ENCODE measurements at places on chromosomes 5 and 9. TPM values are rescaled to one million over a fixed set of nuclear protein-coding genes. Genes with fewer than 3 reads are reported as not detected.

Gene ADAMTS12
- 3.7 TPM for total RNA-seq

Gene PARP8
- total RNA-seq = 9.3 TPM

Gene MLANA
- total RNA-seq = not detected

GRCh38 chr5:177310757-177311391, 824 bp downstream of the MXD3 start:
- peak overlapping the region; percentile 48 for H3K4me3 ChIP-seq
- peak; percentile 62 for DNase-seq
- no peaks in the 10 kb centered on the region for H3K27me3 ChIP-seq
- no peak overlapping the region for H3K27ac ChIP-seq

DNA sequence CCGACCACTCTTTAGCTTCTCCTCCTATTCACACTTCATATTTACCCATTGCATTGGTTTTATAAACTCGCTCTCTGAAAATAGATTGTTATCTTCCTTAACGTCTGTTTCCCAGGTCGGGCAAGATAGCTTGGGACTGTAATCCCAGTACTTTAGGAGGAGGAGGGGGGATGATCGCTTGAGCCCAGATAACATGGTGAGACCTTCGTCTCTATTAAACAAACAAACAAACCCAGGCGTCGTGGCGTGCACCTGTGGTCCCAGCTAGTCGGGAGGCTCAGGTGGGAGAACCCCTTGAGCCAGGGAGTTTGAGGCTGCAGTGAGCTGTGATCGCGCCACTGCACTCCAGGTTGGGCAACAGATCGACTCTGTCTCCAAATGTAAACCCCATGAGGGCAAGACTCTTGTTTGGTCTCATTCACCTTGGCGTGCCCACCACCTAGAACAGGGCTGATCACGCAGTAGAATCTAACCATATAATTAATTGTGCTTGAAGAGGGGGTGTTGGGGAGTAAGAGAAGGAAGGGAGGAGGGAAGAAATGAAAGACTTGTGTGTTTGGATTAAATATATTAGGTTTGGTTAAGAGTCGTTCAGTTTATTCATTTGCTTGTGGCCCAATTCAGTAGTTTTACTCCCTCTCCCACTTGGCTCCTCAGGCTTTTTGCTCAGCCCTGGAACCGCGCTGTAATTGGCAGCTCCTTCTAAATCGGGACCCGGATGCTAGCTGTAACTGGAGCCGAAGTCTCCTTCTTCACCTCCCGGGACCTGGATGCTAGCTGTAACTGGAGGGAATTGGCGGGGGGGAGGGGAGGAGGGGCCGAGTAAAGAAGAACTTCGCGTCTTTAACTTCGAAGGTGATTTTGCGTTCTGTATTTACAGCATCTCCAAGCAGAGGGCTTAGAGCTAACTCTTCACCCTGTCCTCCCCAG, 24.9 kb downstream of the CDKN2A start:
- H3K36me3 ChIP-seq = no peaks in the 10 kb centered on the region
- no peak overlapping the region for H3K27ac ChIP-seq
- H3K27me3 ChIP-seq = peaks cover 100% of the 10 kb centered on the region
- H3K4me1 ChIP-seq = peaks cover 39% of the 10 kb centered on the region
- H3K4me3 ChIP-seq = no peak overlapping the region

GRCh38 chr9:138068601-138069035, 191.0 kb downstream of the CACNA1B start:
- DNase-seq = peak; percentile 57
- peaks cover 21% of the 10 kb centered on the region for H3K27me3 ChIP-seq
- no peak overlapping the region for H3K4me3 ChIP-seq
- no peaks in the 10 kb centered on the region for H3K4me1 ChIP-seq

DNA sequence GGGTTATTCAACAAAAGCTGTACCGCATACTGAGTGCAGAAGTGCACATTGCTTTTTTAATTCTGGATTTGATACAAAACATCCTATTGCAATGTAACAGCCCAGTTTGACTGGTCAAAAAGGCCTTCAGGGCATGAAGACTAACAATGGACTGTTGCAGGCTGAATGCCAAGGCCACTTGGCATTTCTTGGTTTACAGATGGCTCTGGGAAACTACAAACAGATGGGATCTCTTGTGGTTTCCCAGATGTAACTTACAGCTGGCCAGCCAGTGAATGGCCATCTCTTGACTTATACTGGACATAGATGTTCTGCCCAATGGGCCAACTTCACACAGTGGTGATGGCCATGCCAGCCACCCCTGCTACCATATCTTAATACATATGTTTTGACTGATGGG, 36.8 kb downstream of the UGT3A2 start:
- no peaks in the 10 kb centered on the region for H3K4me1 ChIP-seq
- no peaks in the 10 kb centered on the region for H3K27me3 ChIP-seq
- H3K27ac ChIP-seq = no peak overlapping the region

GRCh38 chr5:14076561-14076960, 66.6 kb upstream of the TRIO start:
- H3K4me3 ChIP-seq = no peak overlapping the region
- no peaks in the 10 kb centered on the region for H3K27me3 ChIP-seq
- DNase-seq = no peak
- H3K27ac ChIP-seq = no peak overlapping the region
- no peaks in the 10 kb centered on the region for H3K4me1 ChIP-seq
- no peaks in the 10 kb centered on the region for H3K36me3 ChIP-seq

DNA sequence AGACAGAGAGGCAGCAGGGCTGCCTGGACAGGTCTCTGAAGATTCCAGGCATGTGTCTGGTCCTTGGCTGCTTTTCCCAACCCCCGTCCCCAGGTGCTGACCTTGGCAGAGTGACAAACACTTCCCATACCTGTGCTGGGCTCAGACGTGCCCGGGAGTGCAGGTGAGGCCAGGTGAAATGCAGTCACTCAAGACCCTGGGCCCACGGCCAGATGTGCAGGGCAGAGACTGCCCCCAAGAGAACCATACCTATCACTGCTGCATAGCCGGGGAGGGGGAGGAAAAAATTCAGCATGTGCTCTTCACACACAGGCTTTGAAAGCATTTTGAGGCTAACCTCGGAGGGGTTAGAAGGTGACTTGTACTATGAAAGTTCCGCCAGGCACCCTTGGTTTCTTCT, 22.6 kb downstream of the CCNJL start:
- no peak for DNase-seq
- no peaks in the 10 kb centered on the region for H3K27me3 ChIP-seq
- H3K4me1 ChIP-seq = peaks cover 11% of the 10 kb centered on the region
- H3K27ac ChIP-seq = no peak overlapping the region
- H3K4me3 ChIP-seq = no peak overlapping the region

GRCh38 chr5:168898247-168898911, 319.2 kb upstream of the PANK3 start:
- no peaks in the 10 kb centered on the region for H3K4me1 ChIP-seq
- no peak overlapping the region for H3K27ac ChIP-seq
- no peaks in the 10 kb centered on the region for H3K27me3 ChIP-seq
- H3K4me3 ChIP-seq = no peak overlapping the region
- no peaks in the 10 kb centered on the region for H3K36me3 ChIP-seq

Data from sigmoid colon (tissue), 7 donors.